M059J (cell line): ENCODE measurements at places on chromosomes 2 and 18. TPM values are rescaled to one million over a fixed set of nuclear protein-coding genes. Genes with fewer than 3 reads are reported as not detected.

DNA sequence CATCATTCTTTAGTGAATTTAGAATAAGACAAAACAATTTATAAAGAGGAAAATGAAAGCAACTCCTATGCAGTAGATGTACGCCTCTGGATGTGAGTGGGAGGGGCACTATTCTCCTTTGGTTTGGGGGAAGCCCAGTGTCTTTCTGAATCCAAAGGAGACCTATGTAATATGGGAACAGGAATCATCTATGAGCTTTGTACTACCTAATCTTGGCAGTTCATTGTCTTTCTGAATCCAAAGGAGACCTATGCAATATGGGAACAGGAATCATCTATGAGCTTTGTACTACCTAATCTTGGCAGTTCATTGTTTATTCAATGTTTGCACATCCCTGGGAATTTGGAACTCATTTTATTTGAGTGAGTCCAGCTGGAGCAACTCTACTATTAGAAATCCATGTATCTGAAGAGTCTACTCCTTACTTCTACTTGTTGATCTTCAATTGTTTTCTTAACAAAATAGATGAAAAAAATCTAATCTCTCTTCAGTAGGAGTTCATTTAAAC, 401.1 kb upstream of the LRATD1 start:
- DNase-seq = no peak

- peak; percentile 57 for DNase-seq
Observed at GRCh38 chr18:44716697-44717163, 36.0 kb downstream of the SETBP1 start.

- DNase-seq = peak; percentile 93
Observed at GRCh38 chr2:37378411-37378810, 34.0 kb downstream of the QPCT start.

- DNase-seq = no peak
Observed at GRCh38 chr18:70326255-70326654, 37.4 kb downstream of the SOCS6 start.

GRCh38 chr2:231761735-231762134, 19.3 kb downstream of the PDE6D start:
- DNase-seq = no peak

DNA sequence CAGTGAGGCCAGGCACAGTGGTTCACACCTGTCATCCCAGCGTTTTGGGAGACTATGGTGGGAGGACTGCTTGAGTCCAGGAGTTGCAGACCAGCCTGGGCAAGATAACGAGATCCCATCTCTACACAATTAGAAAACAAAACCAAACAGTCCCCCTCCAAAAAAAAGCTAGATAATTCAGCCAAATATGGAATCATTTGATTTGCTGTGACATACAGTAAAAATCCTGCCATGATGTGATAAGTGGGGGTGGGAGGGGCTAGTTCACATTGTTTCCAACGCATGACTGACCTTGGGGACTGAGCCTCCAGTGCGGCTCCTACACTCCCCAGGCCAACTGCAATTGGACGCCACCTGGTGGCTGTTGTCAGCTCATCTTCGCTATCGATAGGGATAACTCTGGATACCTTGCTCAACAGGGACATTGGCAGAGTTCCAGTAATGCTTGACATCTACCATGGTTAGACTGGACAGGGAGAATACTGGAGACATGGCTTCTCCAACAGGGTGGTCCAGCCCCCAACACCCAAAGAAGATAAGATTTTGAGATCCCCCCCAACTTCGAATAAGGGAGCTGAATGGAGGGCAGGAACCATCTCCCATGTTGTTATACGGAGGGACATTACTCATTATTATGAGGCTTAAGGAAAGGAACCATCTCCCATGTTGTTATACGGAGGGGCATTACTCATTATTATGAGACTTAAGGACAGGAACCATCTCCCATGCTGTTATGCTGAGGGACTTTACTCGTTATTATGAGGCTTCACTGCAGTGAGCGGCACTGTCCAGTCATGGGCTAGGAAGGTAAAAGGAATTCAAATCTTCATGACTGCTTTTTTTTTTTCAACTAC, 135.9 kb downstream of the TGIF1 start:
- DNase-seq = peak; percentile 81

DNA sequence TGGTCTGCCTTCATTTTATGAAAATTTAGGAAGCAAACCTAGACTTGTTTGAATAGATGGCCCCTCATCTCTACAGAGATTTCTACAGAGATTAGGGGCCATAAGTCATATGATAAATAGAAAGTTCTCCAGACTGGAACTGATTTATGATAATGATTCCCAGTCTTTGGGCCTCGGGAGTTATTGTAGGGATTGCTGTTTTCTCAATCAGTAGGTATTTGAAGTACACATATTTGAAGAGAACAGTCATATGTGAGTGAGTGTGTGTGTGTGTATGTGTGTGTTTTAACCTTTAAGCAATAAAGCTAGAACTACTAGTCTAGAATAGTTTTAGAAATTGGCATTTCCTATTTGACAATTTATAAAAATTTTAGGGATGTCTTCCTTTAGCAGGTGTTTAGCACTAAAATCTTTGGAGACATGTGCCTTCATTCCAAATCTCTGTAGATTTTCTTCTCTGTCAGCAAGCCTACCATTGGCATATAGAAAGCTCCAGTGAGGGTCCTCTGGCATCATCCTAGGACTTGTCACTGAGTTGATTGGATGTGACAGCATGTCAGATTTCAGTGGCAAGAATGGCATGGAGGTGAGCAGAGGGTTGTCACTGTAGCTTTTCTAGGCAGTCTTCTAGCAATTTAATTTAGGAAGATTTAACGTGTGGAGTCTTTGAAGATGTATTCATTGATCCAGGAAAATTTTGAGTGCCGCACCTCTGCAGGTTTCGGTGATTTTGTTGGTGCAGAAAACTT, 71.2 kb downstream of the MYO1B start:
- peak; percentile 11 for DNase-seq

- DNase-seq = no peak
Observed at GRCh38 chr2:169690958-169691357, 3.2 kb downstream of the CFAP210 start.

GRCh38 chr2:172101821-172102390, 794 bp downstream of the DLX2 start:
- DNase-seq = peak; percentile 38

- no peak for DNase-seq
Observed at GRCh38 chr2:3871002-3871401, 167.6 kb downstream of the DCDC2C start.

DNA sequence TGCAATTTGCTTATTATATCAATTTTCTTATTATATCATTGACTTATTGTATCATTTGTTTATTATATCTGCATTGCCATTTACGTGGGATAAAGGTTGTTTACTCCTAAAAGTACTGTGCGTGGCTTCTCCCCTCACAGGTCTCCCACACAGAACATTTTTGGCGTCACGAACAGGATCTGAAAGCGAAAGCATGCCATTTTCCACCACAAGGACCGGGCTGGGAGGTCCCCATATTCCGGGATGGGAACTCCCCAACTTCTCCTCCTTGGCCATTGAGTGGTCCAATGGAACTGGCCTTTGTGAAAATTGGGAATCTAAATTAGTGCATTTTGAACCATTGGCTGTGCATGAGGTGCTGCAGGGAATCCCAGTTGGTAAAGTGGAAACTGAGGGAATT, 4.8 kb upstream of the DSG2 start:
- DNase-seq = no peak

- DNase-seq = no peak
Observed at GRCh38 chr18:75143851-75144250, 65.1 kb downstream of the PTGR3 start.

DNA sequence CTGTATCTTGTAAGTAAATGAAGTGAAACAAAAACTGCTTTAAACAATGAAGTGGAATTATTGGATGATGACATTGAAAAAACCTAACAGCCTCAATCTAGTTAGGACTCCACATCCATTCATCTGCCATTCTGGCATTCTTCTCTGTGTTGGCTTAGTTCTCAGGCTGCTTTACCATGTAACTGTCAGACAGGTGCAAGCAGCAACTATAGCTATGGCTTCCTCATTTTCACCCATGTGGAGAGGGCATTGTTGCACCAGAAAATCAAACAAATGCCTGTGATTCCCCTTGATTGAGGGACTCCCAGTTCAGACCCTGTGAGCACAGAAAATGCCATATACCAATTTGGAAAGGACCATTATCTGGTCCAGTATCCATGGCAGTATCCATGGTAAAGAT, 129.5 kb upstream of the NYAP2 start:
- no peak for DNase-seq

DNA sequence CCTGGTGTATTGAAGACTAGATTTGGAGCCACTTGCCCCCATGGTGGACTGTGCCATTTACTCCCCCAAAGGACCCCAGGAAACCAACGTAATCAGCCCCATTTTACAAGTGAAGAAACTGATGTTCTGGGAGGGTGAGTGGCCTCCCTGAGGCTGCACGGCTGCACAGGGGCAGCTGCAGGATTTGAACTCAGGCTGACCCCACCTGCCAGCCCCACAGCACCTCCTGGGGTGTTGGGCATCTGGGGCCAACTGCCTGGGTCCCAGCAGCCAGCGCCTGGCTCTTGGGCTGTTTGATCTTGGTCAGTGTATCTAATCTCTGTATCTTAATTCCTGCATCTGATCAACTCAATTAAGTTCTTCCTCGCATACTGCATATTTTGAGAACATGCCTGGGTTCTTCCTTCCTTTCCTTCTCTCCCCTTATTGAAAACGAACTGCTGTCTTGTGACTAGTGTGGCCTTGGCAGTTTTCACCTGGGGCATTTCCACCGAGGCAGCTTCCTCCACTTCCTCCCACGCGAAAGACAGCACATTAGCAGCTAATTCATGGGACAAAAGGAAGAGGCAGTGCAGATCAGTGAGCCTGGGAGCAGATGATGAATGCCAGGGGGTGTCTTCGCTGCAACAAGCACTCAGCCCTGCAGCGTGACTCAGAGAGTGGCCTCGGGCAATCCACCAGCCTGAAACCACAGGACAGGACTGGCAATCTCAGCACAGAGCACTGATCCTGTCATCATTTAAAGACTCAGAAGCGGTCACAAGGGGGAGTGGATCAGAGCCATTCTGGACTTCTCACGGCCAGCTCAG, 184.1 kb upstream of the RAB12 start:
- peak; percentile 97 for DNase-seq

GRCh38 chr2:67255933-67256615, 141.1 kb upstream of the ETAA1 start:
- peak; percentile 68 for DNase-seq

- DNase-seq = no peak
Observed at GRCh38 chr2:172929644-172930043, 146.0 kb upstream of the MAP3K20 start.

GRCh38 chr2:237873421-237873831, 14.0 kb downstream of the RAMP1 start:
- no peak for DNase-seq

- no peak for DNase-seq
Observed at GRCh38 chr2:203835892-203836800, 31.4 kb upstream of the CTLA4 start.

DNA sequence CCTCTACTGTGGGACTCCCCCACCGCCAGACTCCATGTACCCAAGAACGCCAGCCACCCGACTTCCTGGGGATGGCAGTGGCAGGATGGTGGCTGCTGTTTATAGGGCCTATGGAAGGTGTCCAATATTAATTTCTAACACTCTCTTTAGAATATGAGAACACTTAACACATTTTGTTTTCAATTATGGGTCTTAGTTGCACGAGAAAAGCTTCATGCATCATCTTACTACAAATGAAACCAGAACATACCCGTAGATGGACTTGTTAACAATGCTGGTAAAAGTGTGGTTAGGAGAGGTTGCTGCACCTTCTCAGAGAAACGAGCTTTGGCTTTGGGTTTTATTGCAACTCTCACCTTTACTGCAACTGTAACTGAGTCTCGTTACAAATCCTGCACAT, 335.6 kb upstream of the ID2 start:
- DNase-seq = no peak

GRCh38 chr2:63627866-63628265, 39.1 kb downstream of the MDH1 start:
- no peak for DNase-seq

- no peak for DNase-seq
Observed at GRCh38 chr2:188622601-188623260, 331.1 kb downstream of the GULP1 start.

- DNase-seq = peak; percentile 99
Observed at GRCh38 chr2:12169721-12170120, 423.3 kb downstream of the LPIN1 start.

DNA sequence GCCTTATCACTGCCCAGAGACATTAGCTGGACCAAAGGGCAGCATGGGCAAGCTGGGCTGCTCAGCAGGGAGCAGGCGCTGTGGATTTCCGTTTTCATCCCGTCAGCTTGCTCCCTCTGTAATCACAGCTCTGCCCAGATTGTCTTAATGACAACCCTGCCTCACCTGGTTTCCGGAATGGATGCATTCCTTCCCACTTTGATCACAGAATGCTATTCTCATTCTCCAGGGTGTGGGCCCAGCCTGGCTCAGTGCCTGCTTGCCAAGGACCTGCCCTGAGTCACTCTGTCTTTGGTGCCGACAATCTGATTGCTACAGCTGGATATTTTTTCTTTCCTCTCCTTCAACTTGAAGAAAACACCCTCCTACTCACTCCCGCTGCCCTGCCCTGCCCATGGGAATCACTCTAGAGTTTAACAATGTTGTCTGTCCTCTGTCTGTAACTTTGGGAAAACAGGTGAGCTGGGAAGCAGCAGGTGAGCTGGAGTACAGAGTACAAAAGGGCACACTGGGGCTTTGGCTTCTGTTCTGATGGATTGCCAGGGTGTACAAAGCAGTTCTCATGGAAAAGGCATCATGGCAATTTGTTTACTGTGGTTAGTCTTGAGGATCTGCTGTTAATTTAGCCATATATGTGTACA, 27.2 kb upstream of the FAM136A start:
- peak; percentile 60 for DNase-seq

DNA sequence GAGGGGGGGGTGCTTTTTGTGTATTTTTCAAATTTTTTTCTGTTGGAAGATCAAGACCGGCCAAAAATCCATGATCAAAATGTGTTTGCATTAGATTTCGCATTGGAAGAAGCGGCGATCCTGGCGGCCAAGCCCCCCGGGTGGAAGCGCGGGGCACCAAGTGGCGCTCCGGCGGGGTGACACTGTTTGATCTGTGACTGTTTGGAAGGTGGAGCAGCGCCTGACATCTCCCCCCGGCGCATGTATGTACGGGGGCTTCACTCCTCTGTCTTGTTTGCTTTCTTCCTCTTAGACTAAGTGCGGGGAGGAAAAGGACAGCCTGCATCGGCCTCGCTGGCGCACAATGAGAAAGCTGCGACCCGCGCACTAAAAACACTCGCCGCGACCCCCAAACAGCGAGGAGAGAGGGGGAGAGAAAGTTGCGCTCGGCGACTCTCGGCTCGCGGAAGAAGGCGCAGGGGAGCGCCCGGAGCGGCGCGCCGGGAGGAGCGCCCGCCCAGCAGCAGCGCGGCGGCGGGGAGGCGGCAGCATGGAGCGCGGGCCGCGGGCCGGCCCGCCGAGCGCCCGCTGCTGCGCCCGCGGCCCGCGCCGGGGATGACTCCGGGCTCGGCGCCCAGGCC, 515 bp downstream of the TSHZ1 start:
- DNase-seq = peak; percentile 17

ANKAR gene
- total RNA-seq = 2.2 and 3.5 TPM in 2 replicates

PTH2R gene
- not detected in 2 replicates for total RNA-seq

ABHD1 gene
- total RNA-seq = 0.12 TPM in 1 of 2 replicates, not detected in the other

STPG4 gene
- 1.0 TPM in 1 of 2 replicates, not detected in the other for total RNA-seq

ABHD3 gene
- 38.2 and 45.6 TPM in 2 replicates for total RNA-seq

RABL2A gene
- total RNA-seq = 6.5 and 9.0 TPM in 2 replicates

VSNL1 gene
- 0.94 and 2.2 TPM in 2 replicates for total RNA-seq

REG1B gene
- not detected in 2 replicates for total RNA-seq
